ENCODE measurements at places on chromosomes 7 and 10.

DNA sequence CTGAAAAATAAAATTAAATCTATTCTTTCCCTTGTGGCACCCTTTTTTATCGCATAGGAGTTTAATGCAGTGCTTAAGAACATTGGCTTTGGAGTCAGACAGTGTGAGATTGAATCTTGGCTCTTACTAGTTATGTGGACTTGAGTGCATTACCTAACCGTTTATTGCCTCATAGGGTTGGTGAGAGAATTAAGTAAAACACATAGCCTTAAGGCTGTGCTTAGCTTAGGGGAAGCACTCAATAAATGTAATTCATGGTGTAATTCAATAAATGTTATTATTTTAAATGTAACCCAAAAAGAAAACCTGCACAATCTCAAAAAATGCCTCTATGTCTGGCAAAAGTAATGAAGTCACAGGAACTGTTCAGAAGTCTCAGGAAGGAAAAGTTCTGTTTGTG lies 2.7 kb downstream of the STK17A start:
- DNase-seq: no peak

- DNase-seq: peak; percentile 79
These were observed 41.5 kb upstream of the BNIP3 start for GRCh38 chr10:132023092-132023811.

GRCh38 chr7:26868841-26869495 lies 4.6 kb upstream of the SKAP2 start:
- no peak for DNase-seq

DNA sequence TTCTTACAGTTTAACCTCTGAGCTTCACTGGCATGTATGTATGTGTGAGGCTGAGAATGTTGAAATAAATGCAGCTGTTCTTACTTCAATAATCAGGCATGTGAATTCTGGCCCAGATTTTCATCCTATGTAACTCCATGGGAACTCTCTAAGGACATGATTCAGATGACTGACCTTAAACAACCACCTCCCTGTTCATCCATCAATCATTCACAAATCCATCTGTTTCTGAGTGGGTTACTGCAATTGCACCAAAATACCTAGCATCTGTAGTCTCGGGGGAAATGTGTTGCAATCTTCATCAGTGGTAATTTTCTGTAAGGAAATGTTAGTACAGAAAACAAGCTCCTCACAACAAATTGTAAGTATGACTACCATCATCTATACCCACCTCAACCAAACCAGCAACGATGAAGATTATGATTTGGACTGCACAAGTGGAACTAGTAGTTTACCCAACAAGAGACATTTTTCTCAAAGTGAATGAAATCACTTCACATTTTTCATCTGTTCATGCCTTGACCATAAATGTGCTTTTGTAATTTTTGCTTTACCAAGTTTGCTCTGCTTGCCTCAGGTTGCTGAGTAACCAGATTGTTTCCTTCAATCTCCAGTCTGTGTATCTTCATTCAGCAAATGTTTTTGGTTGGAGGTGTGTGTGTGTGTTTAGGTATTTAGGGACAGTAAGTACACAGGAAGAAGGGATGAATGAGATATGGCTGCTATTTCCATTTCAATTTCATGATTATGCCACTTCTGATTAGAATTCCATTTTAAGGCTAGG lies 65.7 kb upstream of the FZD8 start:
- DNase-seq: peak; percentile 24

DNA sequence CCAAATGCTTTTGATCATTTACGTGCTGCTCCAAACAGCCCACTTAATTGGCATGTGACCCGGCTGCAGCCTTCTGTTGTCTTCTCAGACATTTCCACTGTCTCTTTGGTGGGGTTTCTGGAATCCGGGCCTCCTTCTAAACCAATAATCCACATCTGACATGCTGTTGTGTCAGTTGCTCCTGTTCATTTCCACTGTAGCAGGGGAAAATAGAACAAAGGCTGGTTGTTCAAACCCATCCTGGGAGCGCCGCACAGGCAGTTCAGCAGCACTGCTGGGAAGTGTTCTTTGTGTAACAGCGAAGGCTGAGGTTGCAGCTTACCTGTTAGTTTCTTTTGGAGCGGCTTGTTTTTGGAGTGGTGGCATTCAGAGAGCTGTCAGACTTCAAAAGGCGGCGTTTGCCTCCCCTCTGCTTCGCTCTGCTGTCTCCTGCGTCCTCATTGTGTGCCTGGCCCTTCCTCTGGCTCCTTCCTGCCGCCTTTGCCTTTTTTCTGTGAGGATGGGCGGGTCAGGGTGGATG lies 149.4 kb downstream of the SNX10 start:
- peak; percentile 30 for DNase-seq

- DNase-seq: no peak
These were observed 26.8 kb upstream of the TM9SF3 start for GRCh38 chr10:96613576-96613975.

- no peak for DNase-seq
These were observed 192.4 kb downstream of the MAD1L1 start for GRCh38 chr7:2040201-2040892.

- no peak for DNase-seq
These were observed 117.0 kb upstream of the BTBD16 start for GRCh38 chr10:122154031-122154544.

GRCh38 chr10:6579904-6580278 lies at the start of gene PRKCQ:
TSS of gene PRKCQ (minus strand) at chr10:6580276. CDS start at chr10:6515135, 65,141 bp downstream.
- DNase-seq: no peak

GRCh38 chr10:97081621-97082235 lies 104.0 kb downstream of the SLIT1 start:
- peak; percentile 76 for DNase-seq

- DNase-seq: no peak
These were observed 15.7 kb upstream of the NDUFA5 start for GRCh38 chr7:123573341-123573740.

GRCh38 chr7:46970476-46970875 lies 611.4 kb downstream of the TNS3 start:
- DNase-seq: no peak

DNA sequence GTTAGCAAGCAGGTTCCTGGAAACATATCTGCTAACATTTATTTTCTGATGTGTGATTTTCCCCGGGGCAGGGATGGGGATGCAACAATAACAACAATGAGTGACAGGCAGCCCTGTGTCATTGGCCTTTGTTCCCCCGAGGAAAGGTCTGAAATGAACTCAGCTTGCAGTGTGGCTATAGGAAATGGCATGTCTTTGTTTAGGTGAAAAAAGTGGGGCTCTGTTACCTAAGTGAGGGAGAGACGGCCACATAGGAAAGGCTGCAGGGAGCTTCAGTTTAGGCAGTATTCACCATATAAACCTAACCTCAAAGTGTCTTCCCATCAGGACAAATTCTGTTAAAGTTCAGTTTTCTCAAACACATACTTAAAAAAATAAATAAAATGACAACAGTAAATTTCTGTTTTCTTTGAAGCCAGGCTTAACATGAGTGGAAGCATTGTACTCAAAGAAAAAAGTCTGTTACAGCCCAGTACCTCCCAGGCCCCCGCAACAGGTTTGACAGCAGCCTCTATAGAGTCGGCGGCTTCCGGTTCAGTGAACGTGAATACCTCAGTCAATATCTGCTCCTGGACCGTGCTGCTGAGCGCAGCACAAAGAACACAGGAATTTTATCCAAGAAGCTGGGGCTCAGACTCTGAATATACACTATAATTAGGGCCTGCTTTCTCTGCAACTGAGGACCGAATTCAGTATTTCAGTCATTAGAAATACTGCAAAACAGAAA lies 168.3 kb downstream of the GLI3 start:
- DNase-seq: peak; percentile 64

DNA sequence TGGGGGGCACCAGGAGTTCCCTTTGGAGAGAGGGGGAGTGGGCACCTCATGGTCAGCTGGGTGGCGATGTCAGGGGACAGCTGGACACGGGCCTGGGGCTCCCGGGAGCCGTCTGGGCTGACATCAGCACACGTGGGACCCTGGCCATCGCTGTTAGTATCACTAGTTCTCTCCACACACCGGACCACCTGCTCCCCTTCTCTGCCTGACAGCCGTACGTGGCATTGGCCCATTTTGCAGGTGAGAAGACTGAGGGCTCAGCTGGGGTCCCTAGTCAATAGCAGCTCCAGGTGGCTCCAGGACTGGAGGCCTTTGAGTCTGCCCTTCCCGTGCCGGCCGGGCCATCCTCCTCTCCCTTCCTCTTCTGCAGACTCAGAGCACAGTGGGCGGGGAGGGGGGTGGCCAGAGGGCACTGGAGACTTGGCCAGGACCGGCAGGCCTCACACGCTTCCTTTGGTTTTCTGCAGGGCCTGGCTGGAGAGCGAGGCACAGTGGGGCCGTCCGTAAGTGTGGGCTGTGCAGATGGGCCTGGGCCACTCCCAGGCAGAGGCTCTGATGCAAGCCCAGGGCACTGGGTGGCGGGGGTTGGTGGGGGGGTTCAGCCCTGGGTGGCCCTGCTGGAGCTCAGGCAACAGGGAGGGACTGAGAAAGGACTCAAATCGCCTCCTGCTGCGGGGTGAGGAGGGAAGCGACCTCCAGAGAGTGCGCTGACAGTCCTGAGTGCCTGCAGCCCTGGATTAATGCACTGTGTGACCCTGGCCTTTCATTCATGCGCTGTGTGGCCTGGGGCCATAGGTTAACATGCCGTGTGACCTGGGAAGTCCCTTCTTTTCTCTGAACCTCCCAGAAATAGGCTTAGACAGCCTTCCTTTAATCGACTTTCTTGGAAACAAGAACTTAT lies 78.2 kb downstream of the MYL10 start:
- DNase-seq: peak; percentile 26

DNA sequence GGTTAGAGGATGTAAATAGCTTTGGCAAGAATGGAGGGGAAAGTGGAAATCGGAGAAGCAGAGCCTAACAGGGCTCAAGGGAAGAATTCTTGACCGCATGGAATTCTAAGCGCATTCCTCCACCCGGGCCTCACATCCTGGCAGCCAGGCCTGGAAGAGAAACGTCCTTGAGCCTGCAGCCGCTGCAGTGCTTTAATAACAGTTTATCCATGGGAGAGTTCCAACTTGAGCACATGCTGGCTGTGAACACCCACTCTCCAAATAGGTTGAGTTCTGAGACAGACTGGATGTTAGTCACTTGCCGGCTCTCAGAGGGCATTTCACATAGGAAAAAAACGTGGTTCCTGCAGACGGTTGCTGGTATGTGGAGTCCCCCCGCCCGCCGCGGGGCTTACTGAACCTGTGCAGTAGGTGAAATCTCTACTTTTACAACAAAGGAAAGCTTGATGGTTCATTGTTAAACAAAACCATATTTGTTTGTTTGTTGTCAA lies 61.4 kb upstream of the STEAP1B start:
- DNase-seq: peak; percentile 94

DNA sequence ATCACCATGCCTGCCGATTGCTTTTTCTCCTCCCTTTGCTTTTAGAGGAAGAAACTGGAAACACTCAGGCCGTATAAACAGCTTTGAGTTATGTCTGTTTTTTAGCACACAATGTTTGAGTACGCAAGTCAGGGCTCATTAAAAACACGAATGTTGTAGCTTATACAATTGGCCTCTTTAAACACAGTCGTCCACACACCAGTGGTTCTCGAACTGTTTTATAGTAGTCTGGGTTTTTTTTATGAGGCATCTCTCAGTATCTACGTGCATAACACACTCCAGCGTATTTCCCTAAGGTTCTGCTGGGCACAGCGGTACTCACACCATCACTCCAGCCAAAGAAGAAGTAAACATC lies 13.4 kb upstream of the CARD11 start:
- DNase-seq: peak; percentile 61

GRCh38 chr10:34737772-34738169 lies 77.3 kb downstream of the PARD3 start:
- no peak for DNase-seq

GRCh38 chr10:93336110-93336509 lies 146.0 kb downstream of the MYOF start:
- no peak for DNase-seq

Measured in lung (tissue), 17 donors.